ENCODE measurements at places on chromosomes 4 and X.

DNA sequence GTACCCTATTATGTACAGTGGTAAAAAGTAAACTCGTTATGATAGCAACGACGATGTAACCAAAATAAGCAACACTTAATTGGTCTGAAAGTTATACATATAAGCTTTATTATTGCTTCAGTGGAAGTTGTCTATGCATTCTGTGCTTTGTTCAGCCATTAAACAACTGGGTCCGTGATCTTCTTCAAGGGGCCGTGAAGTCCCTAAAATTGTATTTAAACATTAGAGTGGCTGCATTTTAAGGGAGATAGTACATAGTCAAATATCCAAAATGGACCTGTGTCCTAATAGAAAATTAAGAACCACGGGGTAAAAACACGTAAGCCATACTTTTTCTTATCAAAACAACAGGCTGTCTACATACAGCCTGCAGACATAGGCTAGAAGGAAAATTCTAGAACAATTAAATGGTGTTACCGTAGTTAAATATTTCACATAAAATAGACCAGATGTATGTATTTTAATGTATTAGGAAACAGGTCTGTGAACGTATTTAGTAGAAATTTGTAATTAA lies 2.1 kb downstream of the GUCY1A1 start:
- no peak for DNase-seq

DNA sequence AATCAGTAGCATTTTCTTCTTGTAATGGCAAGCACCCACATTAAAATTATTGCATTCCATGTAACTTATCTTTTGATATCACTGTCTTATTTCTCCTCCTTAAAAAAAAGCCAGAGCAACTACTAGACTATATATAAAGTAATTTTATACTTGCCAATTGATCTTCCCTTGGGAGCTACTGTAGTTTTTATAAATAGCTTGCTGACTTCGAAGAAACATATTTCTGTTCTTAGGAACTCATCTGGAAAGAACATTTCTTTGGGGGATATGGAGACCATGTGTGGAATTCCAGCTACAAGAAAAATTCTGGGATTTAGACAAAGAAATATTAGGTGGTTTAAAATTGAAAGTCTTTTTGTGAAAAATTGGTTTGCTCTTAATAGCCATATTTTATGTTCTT lies 94.9 kb downstream of the BMPR1B start:
- DNase-seq, result no peak

DNA sequence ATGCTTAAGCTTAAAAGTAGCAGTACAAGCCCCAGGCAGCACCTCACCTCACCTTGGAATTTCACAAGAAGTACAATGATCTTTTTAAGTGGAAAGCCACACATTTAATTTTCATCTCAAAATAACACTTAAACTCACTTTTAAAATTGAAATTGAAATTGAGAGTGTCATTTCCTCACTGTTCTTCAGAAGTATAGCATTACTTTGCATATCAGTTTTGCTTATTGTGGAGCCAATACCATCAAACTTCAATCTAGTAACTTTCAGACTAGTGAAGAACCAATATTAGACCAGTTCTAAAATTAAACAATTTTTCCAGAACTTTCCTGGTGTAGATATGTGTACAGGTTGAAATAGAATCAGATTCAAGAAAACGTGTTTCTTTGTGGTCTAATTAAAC lies 242.4 kb downstream of the NDST4 start:
- DNase-seq, result no peak

GRCh38 chr4:157739242-157739641 lies 433.6 kb downstream of the GASK1B start:
- no peak for DNase-seq

DNA sequence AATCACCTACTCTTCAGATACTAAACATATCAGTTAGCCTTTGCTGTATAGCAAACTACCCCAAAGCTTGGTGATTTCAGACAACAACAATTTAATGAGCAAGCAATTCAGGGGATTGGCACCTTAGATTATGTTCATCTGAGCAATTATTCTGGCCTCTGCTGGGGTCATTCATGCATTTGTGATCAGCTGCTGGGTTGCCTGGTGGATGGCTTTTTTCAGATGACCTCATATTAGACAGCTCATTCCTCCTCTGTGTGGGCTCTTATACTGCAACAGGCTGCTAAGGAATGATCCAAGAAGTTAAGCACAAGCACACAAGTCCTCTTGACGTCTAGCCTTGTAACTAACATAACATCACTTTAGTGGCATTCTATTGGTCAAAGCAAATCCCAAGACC lies 153.0 kb upstream of the PPP1R2C start:
- no peak for DNase-seq

Data from iPS-NIHi11 (cell line).